ENCODE measurements at places on chromosomes 3 and 15. TPM values are rescaled to one million over a fixed set of nuclear protein-coding genes. Genes with fewer than 3 reads are reported as not detected.

VILL gene
- 6.7 TPM for total RNA-seq

RASA2 gene
- 7.4 TPM for total RNA-seq

XIRP1 gene
- not detected for total RNA-seq

GOLGA8F gene
- under 0.01 TPM for total RNA-seq

CEP19 gene
- 4.3 TPM for total RNA-seq

THRB gene
- total RNA-seq = 1.4 TPM

CASR gene
- not detected for total RNA-seq

ADCY5 gene
- total RNA-seq = 0.46 TPM

SH2D7 gene
- total RNA-seq = not detected

QRICH1 gene
- total RNA-seq = 56.7 TPM

FBXW12 gene
- not detected for total RNA-seq

ZKSCAN7 gene
- 7.8 TPM for total RNA-seq

CTDSPL2 gene
- total RNA-seq = 63.1 TPM

ATR gene
- total RNA-seq = 16.8 TPM

ZMYND10 gene
- 0.28 TPM for total RNA-seq

TM4SF1 gene
- 483 TPM for total RNA-seq

TRIM42 gene
- total RNA-seq = not detected

ACKR4 gene
- 1.4 TPM for total RNA-seq

GOLGA6L7 gene
- not detected for total RNA-seq

EXD1 gene
- not detected for total RNA-seq

OPA1 gene
- 68.3 TPM for total RNA-seq

PRICKLE2 gene
- total RNA-seq = 59.9 TPM

GRAMD1C gene
- total RNA-seq = 1.3 TPM

COL7A1 gene
- total RNA-seq = 46.1 TPM

SLC24A5 gene
- total RNA-seq = not detected

PCSK6 gene
- total RNA-seq = 11.6 TPM

CDCP1 gene
- total RNA-seq = 5.6 TPM

SFMBT1 gene
- 6.7 TPM for total RNA-seq

CDHR4 gene
- total RNA-seq = under 0.01 TPM

GPR149 gene
- not detected for total RNA-seq

IL5RA gene
- total RNA-seq = not detected

SERINC4 gene
- 0.09 TPM for total RNA-seq

NAA80 gene
- 1.7 TPM for total RNA-seq

MEIS2 gene
- 53.5 TPM for total RNA-seq

UQCC5 gene
- total RNA-seq = 11.8 TPM

DVL3 gene
- 44.7 TPM for total RNA-seq

FBXL22 gene
- total RNA-seq = 1.4 TPM

CFAP44 gene
- total RNA-seq = 3.8 TPM

GPR62 gene
- total RNA-seq = 0.09 TPM

PLXNA1 gene
- total RNA-seq = 30.3 TPM

REC114 gene
- total RNA-seq = not detected

SLC51A gene
- total RNA-seq = not detected

SORD gene
- 7.0 TPM for total RNA-seq

CHAC1 gene
- total RNA-seq = 40.8 TPM

DGKG gene
- 2.0 TPM for total RNA-seq

SH3BP5 gene
- 33.4 TPM for total RNA-seq

KLF15 gene
- 3.6 TPM for total RNA-seq

SCN11A gene
- total RNA-seq = under 0.01 TPM

ACOX2 gene
- 25.8 TPM for total RNA-seq

TMEM44 gene
- total RNA-seq = 6.1 TPM

CHRNA5 gene
- total RNA-seq = 0.14 TPM

CLDND1 gene
- total RNA-seq = 62.6 TPM

FOXB1 gene
- not detected for total RNA-seq

FAM81A gene
- 0.18 TPM for total RNA-seq

DNAJA4 gene
- 3.5 TPM for total RNA-seq

NEO1 gene
- 45.1 TPM for total RNA-seq

DZIP3 gene
- 14.2 TPM for total RNA-seq

ZBTB20 gene
- 12.6 TPM for total RNA-seq
